ENCODE measurements at places on chromosomes 7 and 10.
A peak's percentile ranks its signal among the peaks of the same experiment; 100 is the strongest.

DNA sequence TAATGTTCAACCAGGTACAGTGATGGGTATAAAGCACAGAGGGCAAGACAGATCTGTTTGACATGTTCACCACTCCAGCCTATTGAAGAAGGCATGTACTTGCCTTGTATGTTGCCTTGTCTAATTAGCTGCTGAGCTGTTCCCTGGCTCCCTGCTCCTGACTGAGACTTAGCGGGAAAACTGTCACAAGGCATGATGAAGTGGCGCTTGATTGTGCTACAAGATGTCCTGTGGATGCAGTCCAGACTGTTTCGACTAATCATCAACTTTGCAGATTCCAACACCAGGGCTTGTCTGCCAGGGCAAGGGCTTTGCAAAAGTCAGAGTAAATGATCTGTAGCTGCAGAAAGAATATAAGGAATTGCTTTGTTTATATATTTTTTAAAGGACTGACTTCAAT is 136.2 kb upstream of the NRBF2 start:
- DNase-seq = no peak

DNA sequence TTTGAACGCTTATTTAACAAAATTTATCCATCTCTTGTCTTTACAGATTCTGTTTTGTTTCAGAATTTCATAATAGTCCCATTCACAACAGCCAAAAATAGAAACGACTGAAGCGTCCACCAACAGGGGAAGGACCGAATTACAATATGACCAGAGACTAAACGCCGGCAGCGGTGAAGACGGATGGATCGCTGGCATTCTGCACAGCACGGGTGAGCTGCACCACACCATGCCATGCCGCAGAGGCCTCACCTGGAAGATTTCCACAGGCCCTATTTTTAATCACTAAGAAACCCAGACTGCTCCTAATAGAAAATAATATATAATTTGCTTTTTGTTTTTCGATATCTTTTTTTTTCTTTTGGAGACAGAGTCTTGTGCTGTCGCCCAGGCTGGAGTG is 91.0 kb downstream of the ELFN1 start:
- DNase-seq = no peak

DNA sequence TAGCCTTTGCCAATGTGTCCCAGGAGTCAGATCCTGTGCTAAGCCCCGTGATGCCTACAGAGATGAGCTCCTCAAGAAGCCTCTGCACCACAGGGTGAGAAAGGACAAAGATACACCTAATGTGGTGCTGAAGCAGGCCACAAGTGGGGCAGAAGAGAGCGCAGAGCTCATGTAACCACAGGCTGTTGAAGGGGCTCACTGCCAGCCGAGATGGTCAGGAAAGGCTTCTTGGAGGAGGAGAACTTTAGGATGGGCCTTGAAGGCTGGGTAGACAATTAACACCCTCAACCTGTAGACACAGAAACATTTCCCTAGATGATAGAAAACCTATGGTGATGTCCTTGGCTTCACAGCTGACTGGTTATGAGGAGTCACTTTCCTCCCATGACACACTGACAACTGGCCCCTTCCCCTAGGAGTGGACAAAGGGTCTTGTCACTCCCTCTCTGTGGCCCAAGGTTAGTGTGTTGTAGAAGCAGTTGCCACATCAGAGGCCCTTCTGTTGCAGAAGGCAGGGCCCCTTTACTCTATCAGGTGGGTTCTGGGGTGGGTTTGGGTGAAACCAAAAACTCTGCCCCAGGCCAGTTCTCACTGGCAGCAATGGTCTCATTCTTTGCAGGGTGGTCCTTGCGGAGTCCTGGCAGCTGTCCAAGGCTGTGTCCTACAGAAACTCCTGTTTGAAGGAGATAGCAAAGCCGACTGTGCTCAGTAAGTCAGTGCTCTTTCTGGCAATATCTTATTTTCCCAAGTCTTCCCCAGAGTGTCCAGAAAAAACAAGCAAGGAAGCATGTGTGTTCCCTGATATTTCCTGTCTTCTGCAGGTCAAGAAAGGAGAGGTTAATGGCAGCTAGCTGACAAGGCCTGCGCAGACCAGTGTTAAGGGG is 69.2 kb downstream of the MINDY4 start:
- no peak for DNase-seq

DNA sequence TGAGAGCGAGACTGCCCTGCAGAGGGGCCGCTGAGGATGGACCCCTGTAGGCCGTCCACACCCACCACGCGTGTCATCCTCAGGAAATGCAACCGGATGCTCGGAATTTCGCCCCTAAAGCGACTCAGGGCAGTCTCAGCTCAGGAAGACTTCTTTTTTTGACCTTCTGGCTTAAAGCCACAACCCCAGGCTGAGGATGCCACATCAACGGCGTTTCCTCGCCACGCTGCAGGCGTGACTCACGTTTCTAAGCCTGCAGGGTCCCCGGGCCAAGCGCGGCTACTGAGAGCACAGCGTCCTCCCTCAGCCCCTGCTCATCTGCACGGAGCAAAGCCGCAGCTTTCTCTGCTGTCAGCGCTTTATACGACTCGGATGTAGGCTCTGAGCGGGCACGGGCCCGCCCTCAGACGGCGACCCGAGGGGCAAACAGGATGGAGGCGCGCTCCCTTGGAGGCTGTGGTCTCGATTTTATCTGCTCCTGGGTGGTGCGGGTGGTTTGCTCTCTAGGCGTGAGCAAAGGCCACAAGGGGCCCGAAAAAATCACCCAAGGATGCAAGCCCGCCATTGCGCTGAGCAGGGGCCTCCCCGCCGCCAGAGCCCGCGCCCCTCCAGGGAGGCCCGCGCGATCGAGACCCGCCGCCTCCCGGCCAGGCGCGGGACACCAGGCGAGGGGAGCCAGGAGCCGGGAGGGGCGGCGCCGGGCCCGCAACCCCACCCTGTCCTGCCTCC is 726 bp upstream of the INSIG1 start:
- DNase-seq = peak; percentile 68

DNA sequence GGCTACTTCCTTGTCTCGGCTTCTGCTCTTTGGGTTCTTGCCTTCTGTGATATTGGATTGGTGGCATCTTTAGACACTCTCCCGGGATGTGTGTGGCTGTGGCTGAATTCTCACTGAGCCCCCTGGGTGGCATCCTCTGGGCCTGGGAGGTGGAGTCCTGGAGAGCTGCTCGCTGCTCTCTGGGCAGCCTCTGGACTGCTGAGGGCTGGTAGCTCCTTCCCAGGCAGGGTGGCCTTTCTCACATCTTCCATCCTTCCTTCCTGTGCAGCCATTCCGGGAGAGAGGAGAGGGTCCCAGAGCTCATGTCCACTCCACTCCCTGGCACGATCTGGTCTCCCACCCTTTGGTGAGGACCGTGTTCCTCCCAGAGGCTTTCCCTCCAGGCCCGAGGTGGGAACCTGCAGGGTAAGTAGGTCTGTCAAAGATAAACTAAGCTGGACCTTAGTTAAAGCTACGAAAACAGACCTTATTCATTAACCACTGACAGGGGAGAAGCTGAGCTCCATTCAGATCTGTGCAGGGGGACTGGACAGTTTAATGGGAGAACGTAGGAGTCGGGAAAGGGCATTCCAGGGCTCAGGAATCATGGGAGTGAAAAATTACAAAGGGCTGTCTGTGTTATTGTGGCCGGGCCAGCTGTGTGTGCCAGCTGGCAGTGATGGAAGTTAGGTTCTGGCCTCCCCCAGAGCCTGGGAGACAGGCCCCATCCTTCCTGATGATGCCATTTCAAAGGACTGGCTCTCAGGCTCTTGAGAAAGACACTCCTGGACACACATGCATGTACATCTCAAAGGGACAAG is 8.7 kb downstream of the ATP6V0E2 start:
- DNase-seq = no peak

DNA sequence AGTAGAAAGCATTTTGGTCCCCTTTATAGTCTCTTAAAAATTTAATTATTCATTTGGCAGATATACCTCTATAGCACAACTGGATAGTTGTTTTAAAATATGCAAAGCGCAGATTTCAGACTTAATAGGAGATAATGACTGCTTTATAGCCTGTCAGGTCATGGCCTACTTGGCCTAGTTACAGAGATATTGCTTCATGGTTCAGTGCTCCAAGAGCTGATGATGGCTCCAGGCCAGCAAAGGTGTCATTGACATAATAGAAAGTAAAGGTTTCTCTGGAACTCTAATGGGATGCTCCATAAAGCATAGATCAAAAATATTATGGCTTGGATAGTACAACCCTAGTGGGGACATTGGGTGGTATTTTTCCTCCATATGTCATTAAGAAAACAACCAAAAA is 285.7 kb downstream of the NXPH1 start:
- DNase-seq = no peak

DNA sequence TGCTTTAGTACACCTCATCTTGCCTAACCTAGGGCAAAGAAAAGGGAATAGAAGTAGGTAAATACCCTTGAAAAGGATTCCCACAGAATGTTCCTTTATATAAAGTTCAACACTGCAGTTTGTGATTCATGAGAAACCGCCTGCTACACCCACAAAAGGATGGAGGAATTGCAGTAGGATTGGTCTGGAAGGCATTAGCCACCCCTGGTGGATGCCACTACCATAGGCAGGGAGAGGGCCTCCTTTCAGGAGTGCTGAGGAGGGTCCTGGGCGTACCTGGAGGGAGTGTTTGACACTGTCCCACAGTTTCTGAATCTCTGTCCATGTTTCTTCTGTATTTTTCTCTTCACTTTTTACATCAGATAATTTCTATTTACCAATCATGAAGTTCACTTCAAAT is 221.8 kb upstream of the TMEM72 start:
- DNase-seq = no peak

- no peak for DNase-seq
Measured at GRCh38 chr10:118729641-118730258, 25.0 kb downstream of the CACUL1 start.

GRCh38 chr10:22550732-22551131 is 163.6 kb downstream of the PIP4K2A start:
- DNase-seq = peak; percentile 64

- no peak for DNase-seq
Measured at GRCh38 chr10:72852508-72852907, 41.0 kb upstream of the OIT3 start.

DNA sequence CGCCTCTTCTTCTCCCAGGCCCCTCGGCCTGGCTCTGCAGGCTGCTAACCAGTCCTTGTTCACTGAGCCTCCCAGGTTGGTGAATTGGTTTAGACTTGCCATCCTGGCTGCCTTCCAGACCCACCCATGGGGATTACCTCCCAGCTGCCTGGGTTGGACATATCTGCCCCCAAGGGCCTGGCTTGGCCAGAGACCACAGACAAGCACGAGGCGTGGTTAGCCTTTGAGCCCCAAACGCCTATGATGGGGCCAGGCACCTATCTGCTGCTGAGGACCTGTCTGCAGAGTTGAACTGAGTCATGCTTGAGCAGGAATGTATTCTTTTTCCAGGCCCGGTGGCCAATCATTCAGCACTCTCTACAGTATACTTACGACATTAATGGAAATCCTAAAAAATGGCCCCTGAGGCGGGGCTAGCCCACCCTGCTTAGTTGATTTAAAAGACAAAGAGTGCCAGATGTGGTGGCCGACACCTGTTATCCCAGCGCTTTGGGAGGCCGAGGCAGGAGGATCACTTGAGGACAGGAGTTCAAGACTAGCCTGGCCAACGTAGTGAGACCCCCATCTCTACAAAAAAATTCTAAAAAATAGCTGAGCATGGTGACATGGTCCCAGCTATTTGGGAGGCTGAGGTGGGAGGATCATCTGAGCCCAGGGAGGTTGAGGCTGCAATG is 361.5 kb downstream of the FRMD4A start:
- DNase-seq = no peak

GRCh38 chr10:623014-623413 is 66.5 kb downstream of the DIP2C start:
- DNase-seq = no peak

GRCh38 chr7:36844374-36844773 is 120.1 kb upstream of the AOAH start:
- no peak for DNase-seq

DNA sequence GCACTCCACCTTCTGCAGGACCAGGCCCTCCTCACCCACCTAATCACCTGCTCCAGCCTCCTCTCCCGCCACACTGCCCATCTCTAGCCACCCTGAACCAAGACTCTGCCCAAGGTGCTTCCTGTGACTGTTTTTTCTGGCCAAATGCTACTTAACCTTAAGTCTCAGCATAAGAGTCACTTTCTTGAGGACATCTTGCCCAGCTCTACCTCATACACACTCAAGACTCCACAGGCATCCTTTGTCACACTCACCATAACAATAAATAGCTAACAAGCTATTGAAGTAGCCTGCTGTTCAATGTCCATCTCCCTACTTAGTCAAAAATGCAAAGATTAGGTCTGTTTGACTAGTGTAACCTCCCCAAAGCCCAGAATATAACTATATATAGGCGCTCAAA is 455.4 kb upstream of the NFE2L3 start:
- DNase-seq = no peak

- DNase-seq = no peak
Measured at GRCh38 chr7:47232751-47233412, 349.0 kb downstream of the TNS3 start.

- no peak for DNase-seq
Measured at GRCh38 chr10:68096913-68097516, 12.3 kb upstream of the MYPN start.

DNA sequence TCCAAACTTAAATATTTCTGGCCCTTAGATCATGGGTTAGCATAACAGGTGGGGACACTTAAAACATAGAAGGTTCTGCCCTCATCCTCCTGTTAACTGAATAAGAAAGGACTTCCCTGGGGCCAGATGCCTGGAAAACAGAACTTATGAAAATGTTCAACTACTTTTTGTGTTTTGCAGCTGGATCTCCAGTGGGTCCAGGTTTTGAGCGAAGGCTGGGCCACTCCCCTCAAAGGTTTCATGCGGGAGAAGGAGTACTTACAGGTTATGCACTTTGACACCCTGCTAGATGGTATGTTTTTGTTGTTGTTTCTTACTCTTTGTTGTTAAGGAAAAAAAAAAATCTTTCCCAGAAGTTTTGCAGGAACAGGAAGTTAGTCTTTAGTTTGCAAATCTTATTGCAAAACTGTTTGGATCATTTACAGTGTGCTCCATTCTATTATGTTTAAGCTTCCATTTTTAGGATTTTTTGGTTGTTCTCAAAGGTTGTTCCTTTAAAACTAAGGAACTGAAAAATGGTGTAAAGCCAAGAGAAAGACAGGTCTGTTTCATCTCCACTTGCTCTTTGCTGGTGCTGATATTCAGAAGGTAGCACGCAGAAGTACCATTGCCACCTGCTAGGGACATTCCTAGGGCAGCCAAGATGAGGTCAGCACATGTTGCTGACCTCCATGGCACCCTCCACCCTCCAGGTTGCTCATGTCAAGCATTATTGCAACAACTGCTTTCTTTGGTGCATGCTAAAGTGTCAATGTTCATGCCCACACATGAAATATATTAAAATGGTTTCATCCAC is 56.1 kb downstream of the PAPSS2 start:
- DNase-seq = no peak

DNA sequence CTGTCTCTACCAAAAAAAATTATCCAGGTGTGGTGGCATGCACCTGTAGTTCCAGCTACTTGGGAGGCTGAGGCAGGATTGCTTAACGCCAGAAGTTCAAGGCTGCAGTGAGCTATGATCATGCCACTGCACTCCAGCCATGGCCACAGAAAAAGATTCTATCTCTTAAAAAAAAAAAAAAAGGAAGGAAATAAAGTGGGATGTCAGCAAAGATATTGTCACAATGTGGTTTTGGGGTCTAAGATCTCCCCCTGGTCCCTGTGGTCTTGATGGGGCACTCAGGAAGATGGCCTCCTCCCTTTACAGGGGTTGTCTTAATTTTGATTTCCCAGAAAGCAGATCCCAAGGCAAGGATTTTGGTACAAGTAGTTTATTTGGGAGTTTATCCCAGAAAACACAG is 7.4 kb upstream of the KAZALD1 start:
- DNase-seq = no peak

All from T-helper 17 cell (primary cell).